ENCODE measurements at places on chromosomes 7 and 10. TPM values are rescaled to one million over a fixed set of nuclear protein-coding genes. Genes with fewer than 3 reads are reported as not detected.

SLIT1 gene
- 98.0 TPM for total RNA-seq

CRTAC1 gene
- total RNA-seq, result 5.0 TPM

EPHA1 gene
- total RNA-seq, result not detected

ELMO1 gene
- 145 TPM for total RNA-seq

CALHM1 gene
- total RNA-seq, result not detected

MIOS gene
- total RNA-seq, result 76.1 TPM

GLCCI1 gene
- 90.8 TPM for total RNA-seq

TRIM50 gene
- not detected for total RNA-seq

GPNMB gene
- total RNA-seq, result 2.2 TPM

ACTL6B gene
- total RNA-seq, result 107 TPM
